ENCODE measurements at places on chromosomes 4 and X.

DNA sequence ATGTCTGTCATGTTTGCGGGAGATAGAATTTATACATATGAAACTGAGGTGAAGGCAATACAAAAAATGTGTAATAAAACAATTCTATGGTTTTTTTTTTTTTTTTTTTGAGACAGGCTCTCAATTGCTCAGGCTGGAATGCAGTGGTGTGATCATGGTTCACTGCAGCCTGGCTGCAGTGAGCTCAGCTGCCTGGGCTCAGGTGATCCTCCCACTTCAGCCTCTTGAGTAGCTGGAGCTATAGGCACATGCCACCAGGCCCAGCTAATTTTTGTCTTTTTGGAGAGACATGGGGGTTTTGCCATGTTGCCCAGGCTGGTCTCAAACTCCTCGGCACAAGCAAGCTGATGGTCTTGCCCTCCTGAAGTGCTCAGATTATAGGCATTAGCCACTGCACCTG is 10.1 kb downstream of the RADX start:
- no peak for DNase-seq

- no peak for DNase-seq
Observed at GRCh38 chrX:94123062-94123461, 449.1 kb downstream of the FAM133A start.

GRCh38 chr4:39682138-39682537 is 15.8 kb upstream of the UBE2K start:
- DNase-seq = no peak

- DNase-seq = no peak
Observed at GRCh38 chrX:41005445-41005992, 79.7 kb upstream of the USP9X start.

DNA sequence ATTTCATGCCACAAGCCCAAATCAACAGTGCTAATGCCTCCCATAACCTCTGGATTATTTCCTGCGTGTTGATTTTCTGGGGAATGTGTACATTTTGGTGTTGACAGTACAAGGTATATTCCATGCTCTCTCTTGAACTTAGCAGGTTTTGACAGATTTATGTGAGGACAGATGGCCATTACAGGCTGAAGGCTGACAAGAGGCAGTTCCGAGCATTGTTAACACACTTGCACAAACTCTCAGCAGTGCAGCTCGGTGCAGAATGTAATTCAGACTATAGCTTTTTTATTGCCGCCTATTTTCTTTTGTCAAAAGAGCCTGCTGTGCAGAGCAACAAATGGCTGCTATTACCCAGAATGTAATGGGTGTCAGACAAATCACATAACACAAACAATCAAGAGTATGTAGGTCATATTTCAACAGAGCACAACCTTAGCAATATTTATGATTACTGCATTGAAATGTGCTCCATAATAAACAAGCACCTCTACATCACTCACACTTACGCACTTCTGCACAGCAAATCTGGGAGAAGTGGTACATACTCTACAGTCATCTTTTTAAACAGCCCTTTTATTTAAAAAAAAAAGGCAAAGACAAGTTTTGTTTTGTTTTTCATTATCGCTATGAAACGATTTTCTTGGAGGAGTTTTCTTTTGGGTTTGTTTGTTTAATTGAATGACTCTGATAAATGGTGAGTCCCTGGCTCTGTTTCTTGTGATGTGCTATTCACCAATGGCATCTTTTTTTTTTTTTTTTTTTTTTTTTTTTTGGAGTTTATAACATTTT is 71.6 kb downstream of the PPARGC1A start:
- DNase-seq = no peak
